ENCODE measurements at places on chromosomes 5 and 9.

DNA sequence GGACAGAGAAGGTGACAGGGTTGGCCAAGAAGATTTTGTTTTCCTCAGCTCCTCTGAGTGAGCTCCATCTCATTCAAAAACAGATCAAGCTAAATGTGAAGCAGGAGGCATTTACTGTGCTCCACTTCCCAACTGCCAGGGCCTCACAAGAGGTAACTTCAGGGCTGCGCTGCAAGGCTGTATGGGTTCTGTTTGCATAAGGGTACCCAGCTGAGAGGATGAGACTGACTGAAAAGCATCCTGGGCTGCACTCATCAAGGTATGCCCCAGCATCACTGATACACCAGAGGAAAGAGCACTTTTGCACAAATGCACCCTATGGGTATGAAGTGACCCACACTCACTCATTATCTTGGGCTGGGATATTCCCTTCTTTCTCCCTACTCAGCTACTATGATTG is 316.2 kb upstream of the HAPLN1 start:
- H3K27ac ChIP-seq = no peak overlapping the region
- DNase-seq = no peak

GRCh38 chr5:14790911-14791310 is 80.7 kb downstream of the ANKH start:
- H3K4me1 ChIP-seq = no peaks in the 10 kb centered on the region
- no peaks in the 10 kb centered on the region for H3K36me3 ChIP-seq
- no peaks in the 10 kb centered on the region for H3K27me3 ChIP-seq
- no peak for DNase-seq

GRCh38 chr9:89941875-89942274 is 337.1 kb downstream of the GADD45G start:
- DNase-seq = peak; percentile 99
- H3K27ac ChIP-seq = no peak overlapping the region
- no peak overlapping the region for H3K4me3 ChIP-seq
- H3K27me3 ChIP-seq = no peaks in the 10 kb centered on the region
- no peaks in the 10 kb centered on the region for H3K36me3 ChIP-seq

DNA sequence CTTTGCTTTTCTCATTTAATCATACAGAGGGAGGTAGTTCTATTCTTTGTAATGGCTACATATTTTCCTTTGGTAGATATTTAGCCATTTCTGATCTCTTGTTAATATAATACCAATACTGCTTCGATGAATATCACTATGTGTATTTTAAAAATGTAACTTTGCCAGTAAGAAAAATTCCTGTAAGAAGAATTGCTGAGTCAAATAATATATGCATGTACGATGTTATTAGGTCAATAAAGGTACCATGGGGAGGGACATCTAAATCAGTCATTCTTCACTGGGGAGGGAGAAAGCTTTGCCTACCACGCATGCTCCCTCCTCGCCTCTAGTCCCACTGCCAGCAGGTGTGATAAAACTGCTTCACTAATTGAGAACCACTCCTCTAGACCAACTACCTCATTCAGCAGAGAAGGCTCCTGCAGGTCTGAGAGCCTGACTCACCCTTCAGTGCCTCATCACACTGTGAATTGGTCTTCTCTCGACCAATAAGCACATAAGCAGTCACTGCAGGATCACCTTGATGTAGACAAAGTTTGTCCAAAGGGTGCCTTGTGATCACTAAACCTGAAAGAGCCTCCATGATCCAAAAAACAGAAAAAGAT is 56.1 kb upstream of the TBCA start:
- no peak for DNase-seq
- no peak overlapping the region for H3K4me3 ChIP-seq
- H3K27me3 ChIP-seq = peaks cover 18% of the 10 kb centered on the region
- H3K27ac ChIP-seq = no peak overlapping the region

DNA sequence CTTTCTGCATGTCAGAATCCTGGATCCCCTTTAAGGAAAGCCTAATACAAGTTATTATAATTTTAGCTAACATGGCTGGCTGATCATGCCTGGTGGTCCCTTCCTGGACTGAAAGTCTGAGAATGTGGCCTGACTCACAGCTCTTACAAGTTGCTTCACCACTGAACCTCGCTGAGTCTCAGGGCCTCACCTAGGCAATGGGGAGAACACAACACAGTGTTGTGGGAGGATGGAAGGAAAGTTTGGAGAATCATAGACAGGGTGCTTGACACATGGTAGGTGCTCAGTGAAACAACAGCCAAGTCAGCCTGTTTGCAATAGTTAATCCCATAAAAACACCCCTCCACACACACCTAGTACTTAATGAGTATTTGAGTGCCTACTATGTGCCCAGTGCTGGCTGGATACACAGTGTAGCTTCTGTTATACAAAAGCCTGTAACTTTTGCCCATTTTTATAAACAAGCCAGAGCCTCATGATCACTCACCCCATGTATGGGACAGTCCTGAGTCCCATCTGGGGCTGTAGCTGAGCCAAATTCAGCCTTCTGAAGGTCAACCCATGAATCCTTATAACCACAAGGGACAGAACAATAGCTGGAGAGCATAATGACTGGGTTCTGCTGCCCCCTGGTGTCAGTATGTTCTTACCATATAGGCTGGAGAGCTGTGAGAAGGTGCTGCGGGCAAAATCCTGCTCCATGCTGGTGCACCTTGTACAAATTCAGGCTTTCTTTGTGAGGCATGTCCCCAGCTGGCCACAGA is 3.9 kb downstream of the ACSL6 start:
- H3K27me3 ChIP-seq = peaks cover 23% of the 10 kb centered on the region
- peak; percentile 60 for DNase-seq
- no peaks in the 10 kb centered on the region for H3K36me3 ChIP-seq
- no peak overlapping the region for H3K27ac ChIP-seq
- no peak overlapping the region for H3K4me3 ChIP-seq

GRCh38 chr5:124176692-124177091 is 569.7 kb downstream of the ZNF608 start:
- H3K36me3 ChIP-seq = no peaks in the 10 kb centered on the region
- no peaks in the 10 kb centered on the region for H3K4me1 ChIP-seq
- H3K27ac ChIP-seq = no peak overlapping the region
- H3K27me3 ChIP-seq = no peaks in the 10 kb centered on the region
- H3K4me3 ChIP-seq = no peak overlapping the region

GRCh38 chr5:100855937-100856430 is 47.1 kb downstream of the ST8SIA4 start:
- no peak for DNase-seq
- no peaks in the 10 kb centered on the region for H3K36me3 ChIP-seq
- no peaks in the 10 kb centered on the region for H3K27me3 ChIP-seq
- no peaks in the 10 kb centered on the region for H3K4me1 ChIP-seq
- H3K27ac ChIP-seq = no peak overlapping the region

GRCh38 chr9:110994771-110995241 is 43.5 kb downstream of the LPAR1 start:
- H3K36me3 ChIP-seq = no peaks in the 10 kb centered on the region
- no peaks in the 10 kb centered on the region for H3K4me1 ChIP-seq
- DNase-seq = no peak
- no peak overlapping the region for H3K4me3 ChIP-seq
- no peak overlapping the region for H3K27ac ChIP-seq
- no peaks in the 10 kb centered on the region for H3K27me3 ChIP-seq

DNA sequence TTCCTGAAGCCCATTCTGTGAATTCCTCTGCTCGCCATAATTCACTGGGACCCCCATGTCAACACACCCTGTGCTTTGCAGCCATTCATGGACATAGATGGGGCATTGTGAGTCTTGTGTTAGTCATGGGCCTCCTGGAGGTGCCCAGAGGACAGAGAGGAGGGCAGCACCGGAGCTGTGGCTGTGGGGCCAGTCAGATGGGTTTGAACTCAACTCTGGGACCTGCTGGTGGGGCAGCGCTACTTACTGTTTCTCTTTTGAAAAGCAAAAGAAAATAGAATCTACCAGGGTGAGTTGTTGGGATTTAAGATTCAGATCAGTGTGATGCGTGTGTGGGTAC is 11.3 kb upstream of the EXOC3 start:
- DNase-seq = no peak
- no peaks in the 10 kb centered on the region for H3K36me3 ChIP-seq
- peaks cover 3% of the 10 kb centered on the region for H3K4me1 ChIP-seq
- H3K27me3 ChIP-seq = no peaks in the 10 kb centered on the region

GRCh38 chr5:74935752-74936091 is 69.5 kb upstream of the FAM169A start:
- H3K4me1 ChIP-seq = no peaks in the 10 kb centered on the region
- no peak overlapping the region for H3K4me3 ChIP-seq
- H3K27ac ChIP-seq = no peak overlapping the region
- no peak for DNase-seq

- H3K27me3 ChIP-seq = no peaks in the 10 kb centered on the region
- no peak for DNase-seq
- peaks cover 40% of the 10 kb centered on the region for H3K36me3 ChIP-seq
- no peaks in the 10 kb centered on the region for H3K4me1 ChIP-seq
- no peak overlapping the region for H3K4me3 ChIP-seq
- H3K27ac ChIP-seq = no peak overlapping the region
These were observed 17.4 kb downstream of the FBXW2 start for GRCh38 chr9:120775859-120776258.

GRCh38 chr5:109688630-109688969 is 1.1 kb upstream of the MAN2A1 start:
- DNase-seq = no peak
- no peaks in the 10 kb centered on the region for H3K36me3 ChIP-seq

GRCh38 chr5:119328753-119329602 is 26.8 kb upstream of the TNFAIP8 start:
- DNase-seq = peak; percentile 75
- no peaks in the 10 kb centered on the region for H3K36me3 ChIP-seq
- H3K27ac ChIP-seq = peak overlapping the region; percentile 8
- peaks cover 31% of the 10 kb centered on the region for H3K4me1 ChIP-seq

- DNase-seq = no peak
- no peak overlapping the region for H3K27ac ChIP-seq
- H3K27me3 ChIP-seq = no peaks in the 10 kb centered on the region
- H3K4me3 ChIP-seq = no peak overlapping the region
These were observed 58.3 kb downstream of the BNC2 start for GRCh38 chr9:16811987-16812685.

- H3K27me3 ChIP-seq = no peaks in the 10 kb centered on the region
- DNase-seq = peak; percentile 5
- H3K4me3 ChIP-seq = no peak overlapping the region
- H3K4me1 ChIP-seq = no peaks in the 10 kb centered on the region
- no peaks in the 10 kb centered on the region for H3K36me3 ChIP-seq
These were observed 2.0 kb downstream of the HAVCR2 start for GRCh38 chr5:157106630-157107461.

DNA sequence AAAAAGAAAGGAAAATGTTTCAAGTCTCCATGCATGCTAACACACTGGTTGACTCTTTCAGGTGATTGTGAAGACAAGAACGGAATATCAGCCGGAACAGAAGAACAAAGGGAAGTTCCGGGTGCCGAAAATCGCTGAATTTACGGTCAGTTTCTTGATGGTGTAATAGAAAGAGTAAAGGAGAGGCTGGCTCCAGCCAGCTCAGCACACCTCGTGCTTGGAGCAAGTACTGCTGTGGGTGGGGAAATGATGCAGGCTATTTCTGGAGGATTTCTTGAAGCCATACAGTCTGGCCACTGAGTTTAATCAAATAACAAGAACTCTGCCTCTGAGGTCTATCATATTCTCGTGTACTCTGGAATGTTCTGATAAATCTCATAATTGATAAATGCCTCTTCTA is 18.7 kb downstream of the NSG2 start:
- H3K4me1 ChIP-seq = no peaks in the 10 kb centered on the region
- no peaks in the 10 kb centered on the region for H3K27me3 ChIP-seq
- H3K4me3 ChIP-seq = no peak overlapping the region
- H3K36me3 ChIP-seq = no peaks in the 10 kb centered on the region
- no peak overlapping the region for H3K27ac ChIP-seq
- no peak for DNase-seq

DNA sequence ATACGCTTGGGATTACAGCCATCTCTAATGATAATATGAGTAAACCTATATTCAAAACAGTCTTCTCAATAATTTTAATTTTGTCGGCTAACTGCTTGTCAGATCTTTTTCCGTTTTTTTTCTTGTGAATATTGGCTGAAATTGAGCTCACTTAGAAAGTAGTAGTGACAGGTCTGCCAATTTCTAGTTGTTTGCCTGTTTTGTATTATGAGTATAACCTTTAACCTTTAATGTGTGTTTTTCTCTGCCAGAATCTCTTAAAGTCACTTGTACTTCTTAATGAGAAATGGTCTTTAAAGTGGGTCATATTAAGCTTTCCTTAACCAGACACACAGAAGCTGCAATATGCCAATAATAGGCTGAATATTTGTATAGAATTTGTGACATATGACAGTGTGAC is 511.0 kb downstream of the CSNK1G3 start:
- no peaks in the 10 kb centered on the region for H3K27me3 ChIP-seq
- DNase-seq = no peak
- no peaks in the 10 kb centered on the region for H3K4me1 ChIP-seq

GRCh38 chr5:40052808-40053207 is 626.9 kb upstream of the PTGER4 start:
- H3K27ac ChIP-seq = no peak overlapping the region
- no peak overlapping the region for H3K4me3 ChIP-seq
- H3K27me3 ChIP-seq = no peaks in the 10 kb centered on the region
- no peaks in the 10 kb centered on the region for H3K36me3 ChIP-seq
- no peak for DNase-seq

DNA sequence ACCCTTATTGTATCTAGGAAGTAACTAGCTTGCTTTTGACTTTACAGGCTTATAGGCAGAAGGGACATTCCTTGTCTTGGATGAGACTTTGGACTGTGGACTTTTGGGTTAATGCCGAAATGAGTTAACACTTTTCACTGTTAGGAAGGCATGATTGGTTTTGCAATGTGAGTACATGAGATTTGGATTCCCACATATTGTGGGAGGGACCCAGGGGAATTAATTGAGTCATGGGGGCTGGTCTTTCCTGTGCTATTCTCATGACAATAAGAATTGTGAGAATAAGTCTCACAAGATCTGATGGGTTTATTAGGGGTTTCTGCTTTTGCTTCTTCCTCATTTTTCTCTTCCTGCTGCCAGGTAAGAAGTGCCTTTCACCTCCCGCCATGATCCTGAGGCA is 417.5 kb downstream of the HINT1 start:
- no peak overlapping the region for H3K4me3 ChIP-seq
- no peak for DNase-seq
- H3K27me3 ChIP-seq = no peaks in the 10 kb centered on the region
- H3K27ac ChIP-seq = no peak overlapping the region
- no peaks in the 10 kb centered on the region for H3K36me3 ChIP-seq

- H3K4me1 ChIP-seq = no peaks in the 10 kb centered on the region
- H3K36me3 ChIP-seq = no peaks in the 10 kb centered on the region
- DNase-seq = no peak
- no peak overlapping the region for H3K4me3 ChIP-seq
- no peaks in the 10 kb centered on the region for H3K27me3 ChIP-seq
These were observed 17.4 kb downstream of the KIF24 start for GRCh38 chr9:34311499-34312185.
